ENCODE measurements at places on chromosomes 4 and X.

GRCh38 chr4:7960017-7960789 is 20.5 kb upstream of the AFAP1 start:
- no peak for DNase-seq

- no peak for DNase-seq
Measured at GRCh38 chr4:38044060-38044459, 83.9 kb downstream of the PTTG2 start.

- peak; percentile 54 for DNase-seq
Measured at GRCh38 chr4:123505095-123506010, 108.8 kb downstream of the SPRY1 start.

GRCh38 chr4:124514588-124514987 is 197.9 kb downstream of the ANKRD50 start:
- no peak for DNase-seq

GRCh38 chr4:56986952-56987351 is 8.3 kb downstream of the POLR2B start:
- no peak for DNase-seq

DNA sequence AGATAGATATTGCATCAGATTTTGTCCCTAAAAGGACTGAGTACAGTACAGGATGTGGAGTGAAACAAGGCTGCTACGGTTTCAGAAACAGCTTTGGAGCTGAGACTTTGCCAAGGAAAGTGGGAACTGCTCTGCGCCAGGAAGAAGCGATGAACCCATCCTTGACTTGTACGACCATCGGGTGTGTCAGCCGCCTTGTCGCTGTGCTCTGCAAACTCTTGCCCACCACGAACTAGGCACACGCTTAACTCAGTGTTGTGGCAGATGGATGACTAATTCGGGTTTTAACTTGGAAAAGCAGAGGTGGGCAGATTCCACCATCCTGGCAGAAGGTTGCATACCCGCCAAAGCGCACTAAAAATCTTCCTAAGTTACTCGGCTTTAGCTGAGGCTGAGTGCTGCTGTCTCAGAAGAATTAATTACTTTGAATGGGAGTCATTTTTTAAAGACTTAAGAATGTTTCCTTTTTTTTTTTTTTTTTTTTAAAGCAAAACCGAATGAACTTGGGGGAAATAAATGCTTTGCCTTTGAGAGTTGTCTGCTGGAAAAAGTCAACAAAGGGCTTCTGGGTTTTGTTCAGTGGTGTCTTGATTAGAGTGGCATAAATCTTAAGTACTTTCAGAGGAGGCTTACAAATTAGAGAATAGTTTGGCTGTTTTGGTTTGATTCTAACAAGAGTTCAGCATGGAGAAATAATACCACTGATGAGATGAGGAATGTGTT is 69.5 kb downstream of the SHROOM2 start:
- DNase-seq, result no peak

Measured in anterior cingulate cortex (tissue), 58 donors.